Activated CD4-positive, alpha-beta T cell treated with anti-CD3 and anti-CD28 coated beads, Interleukin-2, amount 50 U/mL, for 24 hours (primary cell): ENCODE measurements at places on chromosomes 7 and 10.

GRCh38 chr7:27763983-27764508 is 24.1 kb downstream of the TAX1BP1 start:
- DNase-seq, result no peak

DNA sequence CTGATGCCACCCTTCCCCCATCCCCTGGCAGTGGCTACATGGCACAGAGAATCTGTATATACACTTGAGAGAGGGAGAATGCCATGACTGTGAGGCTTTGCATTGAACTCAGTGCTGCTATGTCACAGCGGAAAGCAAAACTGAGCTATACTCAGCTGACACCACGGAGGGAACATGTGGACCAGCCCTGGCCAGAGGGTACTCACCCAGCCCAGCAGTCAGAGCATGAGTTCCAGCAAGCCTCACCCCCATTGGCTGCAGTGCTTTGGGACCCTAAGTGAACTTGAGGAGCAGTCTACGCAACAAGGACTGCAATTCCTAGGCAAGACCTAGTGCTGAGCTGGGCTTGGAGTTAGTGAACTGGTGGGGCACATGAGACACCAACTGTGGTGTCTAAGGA is 10.3 kb upstream of the AOC1 start:
- no peak for DNase-seq

DNA sequence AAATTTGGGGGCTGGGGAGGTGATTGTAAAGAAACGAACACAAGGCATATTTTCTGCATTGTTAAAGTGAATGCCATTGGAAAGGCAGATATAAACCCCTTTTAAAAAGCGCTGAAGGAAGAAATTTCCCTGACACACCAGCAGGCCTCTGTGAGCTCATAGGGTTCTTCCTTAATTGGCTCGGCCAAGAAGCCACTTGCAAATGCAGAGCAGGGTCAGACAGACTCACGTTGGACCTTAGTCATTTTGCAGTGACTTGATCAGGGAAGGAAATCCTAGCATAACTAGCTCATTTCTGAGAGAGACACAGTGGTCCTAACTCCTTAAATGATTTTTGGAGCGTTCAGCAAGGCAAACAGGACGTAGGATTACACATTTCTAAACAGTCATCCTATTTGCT is 1461.4 kb downstream of the GATA3 start:
- DNase-seq, result no peak

DNA sequence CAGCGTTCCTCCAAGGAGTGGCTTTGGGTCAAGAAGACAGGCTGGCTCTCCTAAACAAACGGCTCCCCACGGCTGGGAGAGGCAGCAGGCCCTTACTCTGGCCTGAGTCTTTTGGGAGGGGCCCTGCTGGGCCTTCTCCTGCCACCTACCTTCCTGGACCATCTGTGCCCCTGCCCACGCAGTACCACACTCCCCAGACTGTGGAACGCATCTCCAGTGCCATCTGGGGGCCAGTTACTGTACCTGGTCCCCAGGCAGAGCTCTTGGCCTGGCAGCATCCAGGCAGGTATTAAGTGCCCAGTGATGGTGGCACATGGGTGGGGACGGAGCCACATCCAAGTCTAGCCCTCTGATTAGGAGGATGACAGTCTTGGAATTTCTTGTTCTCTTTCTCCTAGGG is 14.4 kb downstream of the ALKBH4 start:
- no peak for DNase-seq

- no peak for DNase-seq
Observed at GRCh38 chr7:155997431-155998327, 185.4 kb upstream of the SHH start.

GRCh38 chr7:794671-795329 is 37.5 kb upstream of the SUN1 start:
- DNase-seq, result no peak

DNA sequence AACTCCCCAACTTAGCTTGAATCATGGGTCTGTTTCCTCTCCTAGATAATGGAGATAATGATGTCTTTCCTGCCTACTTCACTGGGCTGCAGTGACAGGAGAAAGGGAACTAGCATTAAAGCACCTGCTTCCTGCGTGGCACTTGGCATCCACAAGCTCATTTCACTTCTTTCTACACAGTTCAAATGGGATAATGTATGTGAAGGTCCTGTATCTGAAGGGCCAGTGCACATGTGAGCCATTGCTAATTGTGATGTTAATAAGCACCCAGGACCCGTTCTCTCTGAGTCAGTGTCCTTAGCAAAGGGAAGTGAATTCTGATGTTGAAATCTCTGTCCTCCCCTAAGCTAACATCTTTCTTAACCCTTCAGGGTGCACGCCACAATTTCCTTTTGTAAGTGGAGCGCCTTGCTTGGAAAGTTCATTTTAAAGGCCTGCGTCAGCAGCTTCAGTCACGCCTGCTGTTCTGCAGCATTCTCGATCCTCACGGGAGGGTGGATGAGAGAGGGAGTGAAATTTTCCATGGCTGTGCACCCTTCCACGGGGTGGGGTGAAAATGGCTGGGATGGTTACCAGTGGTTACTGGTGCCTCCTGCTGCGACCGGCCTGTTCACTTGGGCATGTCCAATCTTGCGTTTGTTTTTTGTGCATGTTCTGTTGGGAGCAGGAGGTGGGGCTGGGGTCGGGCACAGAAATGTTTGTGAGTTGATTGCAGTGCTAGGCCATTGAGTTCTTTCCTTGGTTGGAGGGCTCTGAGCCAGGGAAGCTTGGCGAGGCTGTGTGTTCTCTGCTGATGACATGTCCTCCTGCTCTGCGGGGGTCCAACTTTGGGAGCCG is 59.2 kb downstream of the HK1 start:
- no peak for DNase-seq

GRCh38 chr10:50653142-50653541 is 29.4 kb upstream of the SGMS1 start:
- no peak for DNase-seq

DNA sequence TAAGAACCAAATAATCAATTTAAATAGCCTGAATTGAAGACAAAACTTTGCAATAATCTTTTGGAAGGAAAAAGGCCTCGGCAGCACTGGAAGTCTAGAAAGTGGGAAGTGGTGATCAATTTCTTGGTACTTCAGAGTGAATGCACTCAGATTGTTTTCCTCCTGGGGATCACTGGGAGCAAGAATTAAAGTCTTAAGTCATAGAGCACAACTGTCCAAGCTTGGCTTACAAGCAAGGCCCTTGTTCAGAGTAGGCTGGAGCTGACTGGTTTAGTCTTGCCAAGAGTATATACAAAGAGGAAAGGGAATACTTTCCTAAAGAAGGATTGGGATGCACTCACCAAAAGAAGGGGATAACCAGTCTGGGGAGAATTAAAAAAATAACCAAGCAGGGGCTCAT is 637.1 kb downstream of the CCSER2 start:
- no peak for DNase-seq

- no peak for DNase-seq
Observed at GRCh38 chr10:89283936-89284475, 17.8 kb upstream of the IFIT2 start.

DNA sequence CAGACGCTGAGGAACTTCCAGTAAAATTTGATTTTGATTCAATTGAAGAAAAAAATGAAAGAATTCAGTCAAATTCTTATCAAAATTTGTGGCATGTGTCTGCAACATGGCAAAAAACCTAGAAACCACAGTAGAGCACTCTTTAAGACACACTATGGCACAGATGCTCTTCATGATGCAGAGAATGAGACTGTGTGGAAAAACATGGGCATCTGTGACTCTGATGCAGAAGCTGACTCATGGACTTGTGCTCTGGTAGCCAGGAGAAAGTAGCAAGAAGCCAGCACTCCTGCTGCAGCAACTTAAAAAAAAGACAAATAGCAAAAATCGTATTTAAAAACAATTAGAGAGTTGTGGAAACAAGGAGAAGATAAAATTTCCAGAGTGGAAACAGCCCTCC is 8.9 kb upstream of the KCNK18 start:
- no peak for DNase-seq

- DNase-seq, result no peak
Observed at GRCh38 chr10:52740155-52740549, 32.4 kb downstream of the MBL2 start.

GRCh38 chr7:70598976-70599375 is 533.0 kb upstream of the GALNT17 start:
- DNase-seq, result no peak

DNA sequence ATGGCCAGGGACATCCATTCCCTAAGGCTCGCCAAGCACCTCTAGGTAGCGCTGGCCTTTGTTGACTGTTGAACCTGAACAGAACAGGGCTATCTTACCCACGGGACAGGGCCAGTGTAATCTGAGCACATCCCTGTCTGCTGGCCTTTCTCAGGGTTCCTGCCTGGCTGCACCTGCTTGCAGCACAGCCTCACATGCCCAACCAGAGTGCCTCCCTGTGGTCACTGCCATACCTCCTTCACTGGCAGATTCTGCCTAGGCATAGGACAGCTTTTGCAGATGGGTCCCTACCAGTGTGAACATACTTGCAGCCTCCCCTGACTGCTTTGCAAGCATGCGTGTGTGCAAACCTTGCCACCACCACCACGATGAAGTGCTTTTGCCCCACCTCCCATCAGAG is 15.8 kb upstream of the LIPN start:
- no peak for DNase-seq

- no peak for DNase-seq
Observed at GRCh38 chr7:87426160-87426559, 49.3 kb downstream of the ABCB4 start.

DNA sequence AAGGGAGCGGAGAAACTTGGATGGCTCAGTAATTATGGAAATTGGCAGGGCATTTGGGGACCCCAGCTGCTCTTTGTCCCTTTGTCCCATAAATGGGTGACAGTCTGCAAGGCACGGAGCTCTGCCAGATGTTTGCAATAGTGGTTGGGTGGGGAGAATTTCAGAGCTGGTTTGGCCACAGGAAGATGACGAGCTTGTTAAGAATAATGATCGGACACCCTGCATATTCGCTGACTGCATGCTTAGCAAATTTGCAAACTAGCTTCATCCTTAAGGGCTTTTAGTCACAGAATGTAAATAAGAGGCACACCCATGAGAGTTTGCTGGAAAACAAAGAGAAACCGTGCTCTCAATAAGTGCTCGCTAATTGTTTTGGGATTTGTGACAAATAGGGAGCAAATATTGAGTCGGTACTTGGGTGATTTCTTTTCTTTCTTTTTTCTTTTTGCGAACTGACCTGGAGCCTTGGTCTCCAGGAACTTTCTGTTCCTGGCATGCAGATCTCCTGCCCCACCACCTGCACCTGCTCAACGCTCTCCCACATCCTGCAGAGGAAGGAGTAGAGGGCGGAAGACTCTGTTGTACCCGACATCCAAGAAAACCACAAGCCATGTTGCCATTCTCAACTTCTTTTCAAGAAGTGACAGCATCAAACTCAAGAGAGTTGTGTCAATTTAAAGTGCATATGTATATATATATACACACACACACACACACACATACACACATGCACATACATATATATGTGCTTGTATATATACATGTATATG is 238.9 kb downstream of the CAMK1D start:
- DNase-seq, result no peak

DNA sequence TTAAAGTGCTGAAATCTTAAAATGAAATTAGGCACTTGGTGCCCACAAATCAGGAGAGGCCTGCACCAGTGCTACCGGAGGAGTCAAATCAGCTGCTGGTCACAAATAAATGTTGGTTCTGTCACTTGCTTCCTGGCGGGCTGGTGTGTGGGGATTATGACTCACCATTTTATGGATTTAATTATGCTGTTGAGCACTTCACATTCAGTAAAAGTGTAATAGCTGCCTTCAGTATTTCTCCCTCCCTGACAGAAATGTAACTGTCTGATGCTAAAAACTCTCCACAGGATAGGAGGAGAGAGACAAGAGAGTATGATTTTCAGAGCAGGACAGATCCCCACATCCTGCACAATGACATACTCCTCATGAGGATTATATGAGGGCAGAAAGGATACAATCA is 186.0 kb downstream of the JAZF1 start:
- DNase-seq, result no peak
